ENCODE measurements at places on chromosomes 7 and 10.
A peak's percentile ranks its signal among the peaks of the same experiment; 100 is the strongest.

- no peak for DNase-seq
These were observed 157.4 kb upstream of the TCF7L2 start for GRCh38 chr10:112792487-112793201.

GRCh38 chr10:33833566-33833965, 499.1 kb upstream of the NRP1 start:
- no peak for DNase-seq

DNA sequence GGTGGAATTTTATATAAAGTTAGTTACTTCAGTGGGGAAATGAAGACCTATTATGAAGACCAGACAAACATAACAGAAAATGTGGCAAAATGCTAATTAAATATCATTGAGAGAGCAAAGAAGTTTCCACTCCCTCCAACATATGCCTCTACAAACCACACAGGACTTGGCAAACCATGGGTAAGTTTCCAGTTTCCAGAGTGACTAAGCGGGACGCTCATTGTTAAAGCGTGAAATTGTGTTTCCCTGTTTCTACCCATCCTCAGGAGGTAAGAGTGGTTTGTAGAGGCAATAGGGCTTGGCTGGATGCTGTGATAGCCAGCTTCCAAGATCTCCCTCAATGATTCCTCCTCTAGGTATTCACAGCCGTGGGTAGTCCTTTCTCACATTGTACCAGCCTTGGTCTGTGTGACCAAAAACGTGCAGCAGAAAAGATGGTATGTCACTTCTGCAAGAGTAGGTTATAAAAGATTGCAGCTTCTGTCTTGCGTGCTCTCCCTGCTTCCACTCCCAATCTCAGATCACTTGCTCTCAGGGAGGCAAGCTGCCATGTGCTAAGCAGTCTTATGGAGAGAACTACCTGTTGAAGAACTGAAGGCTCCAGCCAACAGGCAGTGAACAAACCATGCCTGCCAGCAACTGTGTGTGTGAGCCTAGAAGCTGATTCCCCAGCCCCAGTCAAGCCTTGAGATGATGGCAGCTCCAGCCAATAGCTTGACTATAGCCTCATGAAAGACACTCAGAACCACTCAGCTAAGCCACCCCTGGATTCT, 35.7 kb downstream of the CBX3 start:
- no peak for DNase-seq

GRCh38 chr7:35781200-35781701, 19.6 kb upstream of the SEPTIN7 start:
- no peak for DNase-seq

DNA sequence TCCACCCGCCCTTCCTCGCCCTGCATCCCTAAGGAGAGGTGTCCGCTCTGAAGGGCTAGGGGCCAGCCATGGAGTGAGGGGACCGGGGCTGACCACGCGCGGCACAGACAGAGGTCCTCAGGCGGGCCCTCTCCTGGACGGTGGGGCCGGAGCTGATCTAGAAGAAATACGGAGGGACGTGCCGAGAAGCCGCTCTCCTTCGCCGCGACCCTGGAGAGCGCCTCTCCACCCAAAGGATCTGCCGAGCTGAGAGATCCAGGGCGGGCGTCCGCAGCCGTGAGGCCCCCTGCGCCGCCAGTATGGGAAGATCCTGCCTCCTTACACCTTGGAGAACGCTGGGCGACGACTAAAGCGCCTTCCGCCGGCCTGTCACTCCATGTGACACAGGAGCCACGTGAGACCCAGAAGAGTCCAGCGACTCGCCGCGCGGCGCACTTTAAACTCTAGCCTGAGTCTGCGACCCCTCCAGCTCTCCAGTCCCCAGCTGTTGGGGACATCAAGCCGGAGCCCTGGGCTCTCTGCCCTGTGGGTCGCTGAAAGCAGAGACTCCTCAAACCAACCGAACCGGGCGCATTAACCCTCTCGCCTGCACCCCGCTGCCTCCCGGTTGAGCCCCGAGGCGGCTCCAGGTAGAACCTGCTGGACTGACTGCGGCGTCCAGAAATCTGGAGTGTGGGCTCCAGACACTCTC, 1.5 kb upstream of the SFMBT2 start:
- DNase-seq = peak; percentile 66

DNA sequence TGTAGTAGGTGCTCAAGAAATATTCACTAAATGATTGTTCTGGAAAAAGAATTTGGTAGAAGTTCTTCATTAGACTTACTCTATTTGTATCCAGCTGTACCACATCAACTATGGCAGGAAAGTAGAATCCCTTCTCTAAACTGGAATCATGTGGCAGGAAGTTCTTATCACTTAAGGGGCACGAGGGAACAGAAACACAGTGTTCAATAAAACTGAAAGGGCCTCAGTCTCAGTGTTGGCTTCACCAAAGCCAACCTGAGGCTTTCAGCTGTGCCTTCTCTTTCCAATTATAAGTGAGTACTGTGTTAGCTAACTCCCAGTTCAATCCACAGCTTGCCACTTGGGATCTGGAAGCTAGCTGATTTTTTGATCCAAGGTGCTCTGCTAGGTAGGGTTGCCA, 257.6 kb upstream of the LRGUK start:
- DNase-seq = no peak

DNA sequence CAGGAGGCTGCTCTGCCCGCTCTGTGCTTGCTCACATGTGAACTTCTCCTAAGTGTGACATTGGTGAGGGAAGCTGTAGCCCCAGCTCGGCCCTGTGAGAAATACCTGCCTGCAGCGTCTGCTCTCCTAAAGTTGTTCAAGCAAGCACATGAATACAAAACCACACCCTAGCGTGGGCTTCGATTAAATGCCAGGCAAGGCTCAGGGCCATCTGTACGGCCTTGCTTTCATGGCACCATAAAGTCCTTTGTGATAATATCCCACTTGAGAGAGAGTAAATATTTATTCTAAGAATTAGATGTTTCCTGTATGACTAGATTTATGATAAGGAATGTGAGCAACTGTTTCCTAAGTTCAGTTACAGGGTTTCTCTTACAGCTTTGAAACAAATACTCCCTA, 262.8 kb upstream of the KLF14 start:
- DNase-seq = peak; percentile 69

DNA sequence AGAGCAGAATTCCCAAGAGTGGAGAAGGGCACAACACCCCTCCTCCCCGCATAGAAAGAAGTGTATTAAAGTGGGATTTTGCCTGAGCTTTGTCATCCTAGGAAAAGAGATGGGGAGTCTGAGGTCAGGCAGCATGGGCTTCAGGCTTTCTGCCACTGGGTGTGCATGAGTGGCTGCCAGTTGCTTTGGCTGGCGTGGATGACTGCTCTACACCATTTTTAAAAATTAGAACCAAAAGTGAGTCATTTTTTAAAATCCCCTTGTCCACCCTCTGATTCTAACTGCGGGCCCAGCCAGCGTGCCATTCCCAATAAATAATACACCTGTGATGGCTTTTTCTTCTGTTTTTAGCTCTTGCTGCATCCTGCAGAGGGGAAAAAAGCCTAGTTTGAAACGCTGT, 13.4 kb downstream of the SLC29A3 start:
- no peak for DNase-seq

GRCh38 chr10:121500701-121501332, 97.4 kb downstream of the FGFR2 start:
- no peak for DNase-seq

- DNase-seq = no peak
These were observed 69.2 kb upstream of the CAMK2B start for GRCh38 chr7:44394636-44395035.

DNA sequence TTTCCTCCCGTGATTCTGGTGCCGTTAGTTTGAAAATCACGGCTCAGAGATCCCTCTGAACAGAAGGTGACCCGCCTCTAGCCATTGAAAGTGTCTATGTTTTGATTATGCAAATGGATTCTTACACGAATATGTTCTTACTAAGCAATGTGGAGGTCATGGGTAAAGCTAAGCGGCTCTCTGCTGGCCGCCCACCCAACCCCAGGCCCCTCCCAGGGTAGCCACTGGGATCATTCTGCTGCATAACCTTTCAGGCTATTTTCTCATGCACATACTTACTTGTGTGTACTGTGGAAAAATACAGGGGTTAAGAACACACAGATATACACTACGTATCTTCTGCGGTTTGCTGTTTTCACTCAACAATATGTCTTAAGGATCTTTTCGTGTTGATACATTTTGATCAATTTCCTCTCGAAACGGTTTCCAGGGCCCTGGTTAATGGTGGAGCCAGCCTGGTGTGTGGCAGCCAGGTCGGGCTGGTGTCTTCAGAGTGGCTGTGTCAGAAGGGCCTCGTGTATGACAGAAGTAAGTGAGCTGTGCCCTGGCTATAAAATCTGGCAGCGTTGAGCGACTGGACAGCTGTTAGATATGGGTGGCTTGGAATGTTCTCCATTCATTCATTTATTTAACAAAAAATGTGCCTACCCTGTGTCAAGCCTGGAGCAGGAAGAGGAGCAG, 29.9 kb downstream of the ZNF783 start:
- no peak for DNase-seq

- DNase-seq = peak; percentile 2
These were observed 38.0 kb upstream of the RTKN2 start for GRCh38 chr10:62306663-62307062.

GRCh38 chr7:50206453-50207250, 97.9 kb upstream of the IKZF1 start:
- DNase-seq = peak; percentile 92

DNA sequence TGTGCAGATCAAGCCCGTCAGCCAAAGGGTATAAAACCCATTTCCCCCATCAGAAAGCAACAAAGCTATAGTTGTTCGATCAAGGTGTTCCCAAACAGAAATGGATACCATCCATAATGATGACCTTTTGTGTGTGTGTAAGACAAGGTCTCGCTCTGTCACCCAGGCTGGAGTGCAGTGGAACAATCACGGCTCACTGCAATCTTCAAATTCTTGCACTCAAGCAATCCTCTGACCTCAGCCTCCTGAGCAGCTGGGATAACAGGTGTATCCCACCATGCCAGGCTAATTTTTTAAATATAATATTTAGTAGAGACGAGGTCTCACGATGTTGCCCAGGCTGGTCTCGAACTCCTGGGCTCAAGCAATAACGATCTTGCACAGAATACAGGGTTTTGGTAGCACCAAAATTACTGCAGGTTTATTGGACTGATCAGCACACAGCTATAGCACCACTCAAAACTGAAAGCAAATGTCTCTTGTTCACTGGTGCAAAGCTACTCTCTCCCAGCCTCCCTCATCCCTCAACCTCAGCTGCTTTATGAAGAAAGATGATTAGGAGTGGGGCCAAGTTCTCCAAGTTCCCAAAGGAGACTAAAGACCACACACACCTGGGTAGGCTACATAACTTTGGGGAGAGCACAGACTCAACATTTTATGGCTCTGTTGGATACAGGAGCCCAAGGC, 80.5 kb downstream of the ABI1 start:
- DNase-seq = no peak

DNA sequence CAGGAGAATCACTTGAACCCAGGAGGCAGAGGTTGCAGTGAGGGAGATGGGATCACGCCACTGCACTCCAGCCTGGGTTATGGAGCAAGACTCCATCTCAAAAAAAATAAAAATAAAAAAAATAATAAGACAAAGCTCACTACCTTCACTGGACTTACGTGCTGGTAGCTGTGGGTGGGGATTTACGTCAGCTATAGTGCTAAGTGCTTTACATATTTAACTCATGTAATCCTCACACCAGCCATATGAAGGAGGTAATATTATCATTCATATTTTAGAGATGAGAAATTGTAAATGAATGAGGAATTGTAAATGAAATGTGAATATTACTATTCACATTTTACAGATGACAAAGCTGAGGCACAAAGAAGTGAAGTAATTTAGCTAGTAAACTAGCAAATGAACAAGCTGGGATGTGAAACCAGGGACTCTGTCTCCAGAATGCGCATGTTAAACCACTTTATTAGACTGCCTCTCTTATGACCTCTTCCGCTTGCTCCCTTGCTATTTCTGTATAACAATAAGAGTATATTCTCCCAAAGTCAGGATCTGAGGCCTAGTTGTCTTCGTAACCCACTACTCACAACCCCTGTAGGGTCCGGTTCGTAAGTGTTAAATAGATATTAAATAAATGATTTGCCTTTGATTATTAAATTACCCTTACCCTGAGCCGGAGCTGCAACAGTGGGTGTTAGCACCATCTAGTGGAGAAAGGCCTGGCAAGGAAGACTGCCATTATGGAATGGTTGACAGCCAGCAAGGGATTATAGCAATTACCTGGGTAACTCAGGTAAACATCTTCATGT, 70.2 kb downstream of the HTR7 start:
- DNase-seq = peak; percentile 35

DNA sequence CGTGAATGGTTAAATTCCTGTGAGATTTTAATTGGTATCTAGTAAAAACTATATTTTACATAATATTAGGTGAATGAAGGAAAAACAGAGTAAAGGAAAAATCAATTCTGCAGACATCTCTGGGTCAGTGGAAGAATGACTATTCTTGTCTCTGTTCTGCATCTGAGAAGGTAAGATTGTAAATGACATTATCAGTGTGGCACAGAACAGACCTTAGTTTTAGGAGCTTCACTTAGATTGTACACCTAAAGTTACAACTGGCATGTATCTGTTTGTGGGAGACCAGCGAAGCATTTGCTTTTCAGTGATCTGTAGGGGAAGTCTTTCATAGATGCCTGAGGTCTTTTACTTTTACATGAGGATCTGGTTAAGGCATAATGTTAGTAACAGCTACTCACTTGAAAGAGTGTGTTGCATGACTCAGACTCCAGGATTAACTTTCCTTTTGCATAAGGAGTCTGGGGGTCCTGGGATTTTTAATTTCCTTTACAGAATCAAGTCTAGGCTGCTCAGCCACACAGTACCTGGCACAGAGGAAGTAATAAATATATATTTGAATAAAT, 56.2 kb downstream of the JMJD1C start:
- DNase-seq = no peak

GRCh38 chr7:150400008-150400787, 21.1 kb downstream of the ZNF775 start:
- DNase-seq = no peak

DNA sequence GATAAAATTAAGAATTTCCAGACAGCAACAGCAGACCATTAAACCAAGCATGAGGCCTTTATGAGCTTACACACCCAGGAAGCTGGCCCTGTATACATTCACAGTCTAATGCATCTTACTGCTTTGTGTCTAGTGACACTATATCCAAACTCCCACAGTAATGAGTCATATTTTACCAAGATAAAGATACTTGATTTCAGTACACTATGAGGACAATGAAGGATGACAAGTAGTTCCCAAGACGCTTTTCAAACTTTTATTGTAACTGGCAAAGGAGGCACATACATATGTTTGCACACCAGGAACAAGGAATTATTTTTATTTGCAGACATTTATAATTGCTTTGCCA, 148.0 kb downstream of the TSPAN12 start:
- DNase-seq = no peak

DNA sequence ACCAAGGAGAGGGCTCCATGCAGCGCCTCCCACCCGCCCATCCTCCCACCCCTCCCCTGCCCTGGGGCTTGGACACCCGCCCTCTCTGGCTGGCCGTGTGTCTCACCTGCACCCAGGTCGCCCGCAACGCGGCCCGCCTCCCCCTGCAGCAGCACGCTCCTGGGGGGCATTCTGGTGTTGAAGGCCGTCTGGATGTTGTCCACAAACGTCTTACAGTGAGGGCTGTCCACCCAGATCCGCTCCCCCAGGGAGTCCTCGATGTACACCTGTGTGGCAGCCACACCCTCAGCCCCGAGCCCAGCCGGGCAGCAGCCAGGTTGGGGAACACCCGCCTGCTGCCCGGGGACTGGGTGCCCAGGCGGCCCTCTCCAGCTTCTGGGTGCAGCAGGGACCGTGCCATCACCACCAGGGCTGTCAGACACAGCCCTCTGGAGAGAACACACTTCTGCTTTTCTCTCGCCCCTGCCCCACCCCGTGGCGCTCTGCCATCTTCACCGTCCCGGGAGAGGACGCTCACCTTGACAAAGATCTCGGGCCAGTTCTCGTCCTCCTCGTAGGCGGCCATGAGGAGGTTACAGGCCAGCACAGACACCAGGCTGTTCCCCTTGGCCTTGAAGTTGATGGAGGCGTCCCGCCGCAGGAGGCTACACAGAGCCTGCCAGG, 4.7 kb downstream of the INTS1 start:
- no peak for DNase-seq
